PC-9 (cell line): ENCODE measurements at places on chromosomes 12 and 14.

DNA sequence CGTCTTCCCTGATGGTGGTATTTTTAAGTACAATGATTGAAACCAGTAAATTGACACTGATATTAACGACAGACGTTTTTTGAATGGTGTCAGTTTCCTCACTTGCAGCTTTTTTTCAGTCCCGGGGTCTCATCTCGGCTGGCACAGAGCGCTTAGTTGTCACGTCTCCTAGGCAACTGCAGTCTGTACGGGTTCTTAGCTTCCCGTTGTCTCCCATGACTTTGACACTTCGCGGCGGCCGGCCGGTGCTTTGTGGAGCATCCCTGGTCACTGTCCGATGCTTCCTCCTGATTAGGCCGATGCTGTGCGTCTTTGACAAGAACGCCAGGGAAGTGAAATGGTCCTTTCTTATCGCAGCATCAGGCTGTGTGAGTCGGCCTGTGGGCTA is 67.4 kb downstream of the ADGRD1 start:
- no peak for DNase-seq

DNA sequence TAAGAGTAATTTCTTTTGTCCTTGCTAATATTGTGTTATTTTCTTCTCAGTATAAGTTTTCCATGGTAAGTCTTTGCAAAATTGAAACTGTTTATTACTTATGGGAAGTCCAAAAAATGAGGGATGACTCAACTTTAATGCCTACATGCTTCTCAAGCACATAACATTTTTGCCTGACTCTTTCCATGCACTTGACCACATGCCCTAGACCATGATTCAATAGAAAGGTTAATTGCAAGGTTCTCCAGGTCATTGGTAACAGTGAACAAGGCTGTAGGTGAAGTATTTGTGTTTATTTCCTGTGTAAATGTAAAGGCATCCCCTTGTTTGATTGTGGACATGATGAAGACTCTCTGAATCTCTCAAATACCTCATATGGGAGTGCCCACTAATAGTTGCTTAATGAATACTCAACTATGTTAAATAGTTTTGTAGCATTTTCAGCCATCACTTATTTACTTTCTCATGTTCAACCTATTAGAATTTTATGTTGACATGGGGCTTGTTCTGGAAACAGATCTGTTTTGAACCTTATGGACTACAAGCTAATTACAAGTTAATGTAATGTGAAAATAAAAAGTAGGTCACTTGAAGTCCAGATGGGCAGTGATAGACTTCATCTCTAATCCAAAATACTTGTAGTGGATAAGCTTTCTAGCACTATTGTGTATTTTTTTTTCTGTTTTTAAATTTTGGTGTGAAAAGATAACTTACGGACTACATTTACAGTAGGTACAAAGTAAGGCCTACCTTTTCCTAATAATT is 131.7 kb downstream of the TMTC2 start:
- no peak for DNase-seq

- no peak for DNase-seq
Observed at GRCh38 chr14:51284241-51284640, 44.2 kb downstream of the TMX1 start.

GRCh38 chr14:44170556-44170955 is 336.5 kb downstream of the FSCB start:
- no peak for DNase-seq

DNA sequence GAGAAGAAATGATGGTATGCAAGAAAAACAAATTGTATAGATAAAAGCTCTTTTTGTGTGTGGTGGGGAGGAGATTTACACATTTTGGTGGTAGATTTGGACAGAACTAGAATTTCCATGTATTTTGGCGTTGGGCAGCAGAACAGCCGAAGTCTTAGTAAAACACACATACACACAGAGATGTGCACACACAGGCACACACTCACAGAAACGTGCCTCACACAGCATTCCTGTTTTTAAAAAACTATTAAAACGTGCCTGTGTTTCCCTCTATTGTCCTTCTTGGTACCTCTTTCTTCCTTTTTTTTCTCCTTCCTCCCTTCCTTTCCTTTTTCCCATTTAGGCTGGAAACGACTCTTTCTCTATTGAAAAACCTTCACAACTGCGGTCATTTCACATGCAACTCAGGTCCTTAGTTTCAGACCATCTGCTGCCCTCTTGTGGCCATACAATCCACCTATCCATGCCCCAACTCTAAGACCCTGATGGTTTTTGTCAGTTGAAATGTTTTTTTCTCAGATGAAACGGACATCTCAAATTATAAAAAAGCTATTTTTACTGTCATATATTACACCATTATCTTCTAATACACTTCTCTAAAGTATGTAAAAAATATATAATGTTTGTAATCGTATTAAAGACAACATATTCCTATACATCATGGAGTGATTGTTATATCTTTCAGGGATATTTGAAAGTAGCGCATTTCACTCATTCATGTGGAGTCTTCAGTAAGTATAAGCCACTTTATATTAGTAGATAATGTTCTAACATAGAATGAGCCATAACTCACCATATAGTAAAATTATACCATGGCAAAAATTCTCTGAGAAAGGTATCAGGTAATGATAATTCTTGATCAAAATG is 386.7 kb upstream of the NOVA1 start:
- peak; percentile 17 for DNase-seq

- no peak for DNase-seq
Observed at GRCh38 chr14:81449114-81449513, 49.0 kb upstream of the STON2 start.

DNA sequence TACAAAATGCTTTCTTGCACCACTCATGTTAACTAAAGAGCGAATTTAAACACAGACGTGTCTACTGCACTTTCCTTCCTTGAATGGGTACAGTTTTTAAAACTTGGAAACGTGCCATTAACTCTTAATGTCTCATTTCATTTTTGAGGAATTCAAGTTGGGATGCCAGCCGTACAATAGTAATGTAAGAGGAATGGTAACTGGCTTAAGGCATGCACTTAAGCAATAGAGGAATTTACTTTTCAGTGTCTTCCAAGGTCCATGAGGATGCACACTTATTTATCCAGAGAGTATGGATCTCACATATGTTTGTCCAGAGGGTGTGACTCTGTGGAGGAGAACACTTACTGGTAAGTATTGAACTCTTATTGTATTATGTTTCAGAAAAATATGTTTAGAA is 52.9 kb downstream of the PPP4R4 start:
- DNase-seq: no peak

DNA sequence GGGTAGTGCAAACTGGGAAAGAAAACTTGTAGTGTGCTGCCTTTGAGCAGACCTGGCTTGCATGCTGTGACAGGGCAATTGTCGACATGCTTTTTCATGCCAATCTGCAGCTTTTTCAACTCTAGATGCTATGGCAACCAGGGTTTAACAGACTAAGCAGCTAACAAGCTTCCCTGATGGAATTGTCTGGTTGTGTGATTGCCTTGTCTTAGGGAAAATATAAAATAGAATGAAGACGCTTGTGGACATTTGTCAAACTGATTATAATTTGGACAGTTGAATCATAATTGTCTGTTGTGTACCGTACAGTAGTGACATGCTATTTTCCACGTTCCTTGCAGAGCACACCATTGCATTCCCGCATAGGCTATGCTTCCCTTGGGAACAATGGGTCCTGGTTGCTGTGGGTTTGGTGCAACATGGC is 113.0 kb downstream of the FOXG1 start:
- DNase-seq: no peak

- DNase-seq: no peak
Observed at GRCh38 chr14:20787025-20787424, 6.0 kb downstream of the RNASE6 start.
